ENCODE measurements at places on chromosomes 5 and 9.

- H3K4me3 ChIP-seq: no peak overlapping the region
- H3K27ac ChIP-seq: no peak overlapping the region
- no peak for DNase-seq
- no peaks in the 10 kb centered on the region for H3K27me3 ChIP-seq
Observed at GRCh38 chr9:104766025-104766424, 2.1 kb downstream of the NIPSNAP3B start.

GRCh38 chr5:35030426-35031100, 17.2 kb downstream of the AGXT2 start:
- no peaks in the 10 kb centered on the region for H3K27me3 ChIP-seq
- no peak overlapping the region for H3K27ac ChIP-seq
- no peak overlapping the region for H3K4me3 ChIP-seq
- no peaks in the 10 kb centered on the region for H3K4me1 ChIP-seq
- no peaks in the 10 kb centered on the region for H3K36me3 ChIP-seq

DNA sequence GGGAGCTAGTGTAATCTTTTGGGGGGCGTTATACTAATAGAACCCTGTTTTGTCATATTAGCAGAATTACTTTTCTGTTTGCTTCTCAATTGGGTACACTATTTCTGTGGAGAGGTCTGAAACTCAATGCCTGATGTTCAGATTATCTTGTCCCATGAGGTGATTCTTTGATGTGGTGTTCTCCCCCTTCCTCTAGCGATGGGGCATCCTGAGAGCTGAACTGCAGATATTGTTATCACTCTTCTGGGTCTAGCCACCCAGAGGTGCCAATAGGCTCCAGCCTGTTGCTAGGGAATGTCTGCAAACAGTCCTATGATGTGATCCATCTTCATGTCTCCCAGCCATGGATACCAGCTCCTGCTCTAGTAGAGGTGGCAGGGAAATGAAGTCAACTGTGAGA, 233.1 kb upstream of the RASA1 start:
- DNase-seq: no peak
- no peaks in the 10 kb centered on the region for H3K27me3 ChIP-seq
- H3K4me1 ChIP-seq: no peaks in the 10 kb centered on the region

- no peak for DNase-seq
- H3K27me3 ChIP-seq: no peaks in the 10 kb centered on the region
- H3K36me3 ChIP-seq: no peaks in the 10 kb centered on the region
- H3K27ac ChIP-seq: no peak overlapping the region
Observed at GRCh38 chr5:52943285-52943684, 45.9 kb upstream of the ITGA2 start.

DNA sequence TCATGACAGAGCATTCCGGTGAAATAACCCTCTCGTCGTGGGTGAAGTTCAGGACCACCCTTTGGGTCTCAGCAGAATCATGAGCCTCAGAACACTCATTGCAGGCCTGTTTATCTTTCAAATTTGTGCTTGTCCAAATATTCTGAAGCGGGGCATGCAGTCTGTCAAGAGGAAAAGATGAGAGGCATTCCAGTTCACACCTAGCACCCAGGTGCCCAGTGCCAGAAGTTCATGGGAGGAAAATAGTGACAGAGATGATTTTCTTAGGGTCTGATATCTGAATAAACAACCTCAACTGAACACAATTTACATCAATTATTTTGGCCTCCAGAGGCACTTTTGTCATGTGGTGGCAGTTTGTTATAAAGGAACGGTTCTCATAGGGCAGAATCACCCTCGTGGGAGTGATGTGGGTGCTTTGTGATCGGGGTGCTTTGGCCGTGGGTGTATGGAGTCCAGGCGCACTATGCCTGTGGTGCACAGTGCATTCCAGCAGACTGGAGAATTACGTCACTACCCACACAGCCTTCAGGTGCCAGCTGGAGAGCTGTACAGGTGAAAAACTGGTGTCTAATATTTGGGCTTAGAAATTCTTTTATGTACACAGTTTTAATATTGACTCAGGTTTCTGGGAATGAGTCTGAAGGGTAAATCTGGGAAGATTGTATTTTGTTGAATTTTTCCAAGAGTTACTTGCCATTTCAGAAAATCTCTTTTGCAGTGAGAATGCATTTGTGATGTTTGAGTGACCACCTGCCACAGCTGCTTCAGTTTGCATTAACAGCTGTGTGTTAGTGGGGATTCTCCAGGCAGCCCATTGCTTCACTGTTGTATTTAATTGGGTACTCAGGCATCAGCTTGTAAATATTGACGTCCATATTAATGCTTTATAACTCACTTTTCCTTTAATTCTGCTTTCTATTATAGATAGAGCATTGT, 289.3 kb downstream of the FANCC start:
- H3K36me3 ChIP-seq: no peaks in the 10 kb centered on the region
- no peak overlapping the region for H3K27ac ChIP-seq
- H3K27me3 ChIP-seq: no peaks in the 10 kb centered on the region
- no peak overlapping the region for H3K4me3 ChIP-seq
- H3K4me1 ChIP-seq: peaks cover 30% of the 10 kb centered on the region

DNA sequence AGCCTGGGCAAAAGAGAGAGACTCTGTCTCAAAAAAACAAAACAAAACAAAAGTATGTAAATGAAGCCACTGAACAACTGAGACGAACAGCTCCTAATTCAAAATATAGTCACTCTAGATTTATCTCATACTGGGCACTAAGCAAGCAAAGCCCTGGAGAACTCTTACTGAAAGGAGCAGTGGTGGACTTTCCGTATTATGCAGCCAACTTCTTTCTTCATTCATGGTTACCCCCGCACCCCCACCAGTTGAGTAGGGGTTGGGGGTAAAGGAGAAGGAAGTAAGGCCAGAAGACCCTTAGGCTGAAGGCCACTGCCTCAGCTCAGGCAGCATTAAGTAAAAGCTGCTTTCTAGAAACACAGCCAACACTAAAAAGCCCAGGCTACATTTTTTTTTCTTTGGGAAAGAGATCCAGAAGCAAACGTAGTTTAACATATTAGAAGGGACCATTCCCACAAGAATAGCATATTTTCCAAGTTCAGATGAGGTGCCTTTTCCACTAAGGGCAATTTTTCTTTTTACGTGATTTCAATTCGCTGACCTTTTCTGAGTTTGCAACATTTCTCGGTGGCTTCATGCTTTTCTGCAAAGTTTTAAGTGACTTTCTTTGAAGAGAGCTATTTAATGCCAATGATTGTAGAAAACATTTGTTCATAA, 55.3 kb downstream of the MAPKAP1 start:
- H3K36me3 ChIP-seq: no peaks in the 10 kb centered on the region
- H3K27ac ChIP-seq: no peak overlapping the region
- no peak overlapping the region for H3K4me3 ChIP-seq
- peaks cover 2% of the 10 kb centered on the region for H3K4me1 ChIP-seq

GRCh38 chr9:129995409-129996160, 47.4 kb downstream of the FNBP1 start:
- H3K36me3 ChIP-seq: no peaks in the 10 kb centered on the region
- no peak overlapping the region for H3K4me3 ChIP-seq
- H3K27ac ChIP-seq: no peak overlapping the region
- no peak for DNase-seq
